ENCODE measurements at places on chromosomes 4 and X.

DNA sequence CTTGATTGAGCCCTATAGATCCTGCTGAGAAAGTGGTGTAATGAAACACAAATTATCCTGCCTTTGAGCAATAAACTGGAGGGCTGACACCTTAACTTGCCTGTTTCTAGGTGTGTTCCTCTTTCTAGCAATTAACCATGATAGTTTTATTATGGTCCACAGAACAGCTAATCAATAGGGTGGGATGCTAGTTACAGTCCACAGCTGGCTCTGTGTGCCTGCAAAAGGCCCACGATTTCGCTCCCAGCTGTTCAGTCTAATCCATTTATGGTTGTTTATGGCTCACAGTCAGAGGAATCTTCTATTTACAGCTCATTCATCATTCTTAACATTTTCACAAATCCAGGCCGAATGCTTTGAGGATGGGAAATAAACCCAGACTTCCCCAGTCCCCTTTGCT lies 674.9 kb downstream of the SMARCA1 start:
- DNase-seq = no peak

DNA sequence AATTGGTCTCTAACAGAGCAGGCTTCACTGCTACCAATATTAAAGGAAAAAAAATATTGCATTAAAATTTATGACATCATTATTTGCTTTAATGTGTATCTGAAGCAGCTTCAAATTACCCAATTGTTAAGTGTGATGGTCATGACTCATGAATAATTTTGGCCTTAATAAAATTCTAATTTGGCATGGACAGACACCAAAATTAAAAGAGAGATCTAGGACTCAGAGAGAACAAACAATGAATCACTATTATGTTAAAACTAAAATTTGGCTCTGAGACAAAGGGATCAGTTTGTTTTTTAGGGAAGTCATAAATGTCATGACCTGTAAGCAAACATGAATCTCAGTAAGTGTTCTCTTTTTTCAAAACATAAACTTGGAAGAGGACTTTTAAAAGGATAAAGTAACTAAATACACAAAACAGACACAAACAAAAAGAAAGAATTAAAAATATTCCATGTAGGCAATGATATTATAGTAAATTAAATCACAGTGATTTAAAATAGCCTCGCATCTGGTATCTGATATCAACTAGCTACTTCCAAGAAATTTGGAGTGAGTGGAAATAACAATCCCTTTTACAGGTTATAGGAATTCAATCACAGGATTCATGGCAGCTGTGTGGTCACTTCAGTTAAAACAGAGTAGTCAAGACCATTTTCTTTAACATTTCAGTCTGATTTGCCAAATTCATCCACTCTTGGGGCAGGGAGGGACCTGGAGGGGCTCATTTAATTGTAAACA lies 11.6 kb downstream of the VEGFC start:
- DNase-seq = no peak

DNA sequence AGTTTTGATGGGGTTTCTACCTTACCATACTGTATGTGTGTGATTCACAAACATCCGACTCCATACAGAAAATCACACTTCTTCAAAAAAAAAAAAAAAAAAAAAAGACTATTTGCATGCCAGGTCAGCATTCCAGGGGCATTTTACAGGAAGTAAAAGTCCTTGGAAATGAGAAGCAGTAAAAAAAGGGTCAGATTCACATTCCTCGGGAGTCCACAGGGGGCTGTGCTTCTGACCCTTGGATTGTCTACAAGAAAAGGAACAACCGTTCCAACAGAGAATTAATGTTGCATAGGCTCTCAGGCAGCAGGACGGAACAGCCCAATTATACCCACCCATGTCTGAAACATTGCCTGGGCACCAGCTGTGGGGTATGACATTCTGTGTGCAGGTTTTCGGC lies 290.3 kb downstream of the LDB2 start:
- no peak for DNase-seq

GRCh38 chr4:157582141-157582540 lies 361.6 kb downstream of the GRIA2 start:
- DNase-seq = no peak

DNA sequence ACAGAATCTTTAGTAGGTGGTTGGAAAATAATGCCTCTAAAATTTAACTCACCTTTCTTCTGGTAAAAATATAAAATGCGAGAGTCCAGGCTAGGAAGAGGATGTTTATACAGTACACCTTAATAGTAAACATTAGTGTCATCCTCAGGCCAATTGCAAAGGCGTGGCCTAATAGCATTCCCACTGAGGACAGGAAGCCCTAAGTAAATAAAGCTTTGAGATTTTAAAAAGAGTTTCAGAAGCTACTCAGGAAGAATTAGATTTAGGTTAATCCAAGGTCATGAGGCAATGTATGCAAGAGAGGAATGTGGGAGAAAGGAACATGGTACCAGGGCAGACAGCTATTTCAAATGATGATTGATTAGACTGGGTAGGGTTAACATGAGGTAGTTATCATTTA lies 49.5 kb downstream of the RPGR start:
- no peak for DNase-seq

DNA sequence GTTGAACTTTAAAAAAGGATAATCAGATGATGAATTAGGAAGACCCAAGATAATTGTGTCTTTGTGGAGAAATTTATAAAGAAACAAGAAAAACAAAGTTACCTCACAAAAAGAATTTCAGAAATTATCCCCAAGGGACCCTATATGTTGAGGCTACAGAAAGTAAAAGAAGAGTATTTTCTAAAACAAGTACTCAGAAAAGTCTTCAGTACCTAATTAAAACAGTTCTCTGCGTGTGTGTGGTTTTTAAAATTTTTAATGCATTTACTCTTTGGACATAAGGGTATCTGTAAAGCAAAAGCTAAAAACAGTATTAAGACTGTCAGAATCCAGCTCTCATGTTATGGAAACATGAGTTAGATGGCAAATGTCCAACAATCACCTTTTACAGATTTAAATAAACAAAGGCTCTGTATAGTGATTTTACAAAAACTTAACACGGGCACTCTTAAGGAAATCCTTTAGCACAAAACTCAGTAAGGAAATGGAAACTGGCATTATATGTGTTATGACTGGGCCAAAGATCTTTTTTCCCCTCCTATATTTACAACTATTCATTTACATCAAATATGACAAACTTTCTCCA lies 187.5 kb downstream of the NSUN7 start:
- no peak for DNase-seq

DNA sequence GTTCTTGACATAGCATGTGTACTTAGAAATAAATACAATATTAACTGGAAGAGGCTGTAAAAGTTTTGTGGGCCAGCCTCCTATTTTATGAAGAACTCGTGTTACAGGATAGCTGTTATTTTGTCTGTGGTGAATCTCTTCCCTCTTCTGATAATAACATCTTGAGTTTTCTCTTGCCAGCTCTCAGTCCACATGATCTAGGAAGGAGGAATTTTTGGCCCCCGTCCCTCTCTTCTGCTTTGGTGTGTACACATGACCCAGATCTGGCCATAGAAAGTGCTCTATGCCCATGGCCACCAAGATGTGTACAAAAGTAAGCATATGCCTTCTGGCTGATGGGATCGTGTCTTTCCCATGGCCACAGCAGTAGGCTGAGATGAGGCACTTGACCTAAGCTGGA lies 108.0 kb upstream of the LEF1 start:
- DNase-seq = no peak

DNA sequence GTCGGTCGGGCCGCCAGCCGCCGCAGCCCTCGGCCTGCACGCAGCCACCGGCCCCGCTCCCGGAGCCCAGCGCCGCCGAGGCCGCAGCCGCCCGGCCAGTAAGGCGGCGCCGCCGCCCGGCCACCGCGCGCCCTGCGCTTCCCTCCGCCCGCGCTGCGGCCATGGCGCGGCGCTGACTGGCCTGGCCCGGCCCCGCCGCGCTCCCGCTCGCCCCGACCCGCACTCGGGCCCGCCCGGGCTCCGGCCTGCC lies 213 bp downstream of the NFKB1 start:
- no peak for DNase-seq

DNA sequence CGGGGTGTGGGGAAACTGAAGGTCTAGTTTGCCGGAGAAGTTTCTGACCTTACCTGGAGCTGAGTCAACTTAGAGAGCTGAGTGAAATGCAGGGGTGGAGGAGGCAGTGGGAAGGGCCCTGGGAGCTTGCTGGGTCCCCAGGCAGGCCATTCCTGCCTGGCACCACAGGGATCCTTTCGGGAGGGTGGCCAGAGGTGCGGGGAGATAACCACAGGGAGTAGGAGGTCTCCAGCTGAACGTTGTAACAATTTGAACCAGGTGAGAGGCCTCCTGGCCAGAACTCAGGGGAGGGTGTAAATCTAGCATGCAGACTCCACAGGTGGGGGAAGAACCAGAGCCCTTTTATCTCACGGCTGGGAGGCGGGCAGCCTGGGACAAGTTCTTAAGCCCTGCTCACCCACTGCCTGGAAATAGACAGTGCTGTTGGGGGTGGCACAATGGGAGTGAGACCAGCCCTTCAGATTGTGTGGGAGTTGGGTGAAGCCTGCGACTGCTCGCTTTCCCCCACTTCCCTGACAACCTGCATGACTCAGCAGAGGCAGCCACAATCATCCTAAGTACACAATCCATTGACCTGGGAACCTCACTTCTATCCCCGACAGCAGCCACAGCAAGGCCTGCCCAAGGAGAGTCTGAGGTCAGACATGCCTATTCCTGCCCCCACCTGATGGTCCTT lies 247.4 kb downstream of the ADGRA3 start:
- DNase-seq = no peak

DNA sequence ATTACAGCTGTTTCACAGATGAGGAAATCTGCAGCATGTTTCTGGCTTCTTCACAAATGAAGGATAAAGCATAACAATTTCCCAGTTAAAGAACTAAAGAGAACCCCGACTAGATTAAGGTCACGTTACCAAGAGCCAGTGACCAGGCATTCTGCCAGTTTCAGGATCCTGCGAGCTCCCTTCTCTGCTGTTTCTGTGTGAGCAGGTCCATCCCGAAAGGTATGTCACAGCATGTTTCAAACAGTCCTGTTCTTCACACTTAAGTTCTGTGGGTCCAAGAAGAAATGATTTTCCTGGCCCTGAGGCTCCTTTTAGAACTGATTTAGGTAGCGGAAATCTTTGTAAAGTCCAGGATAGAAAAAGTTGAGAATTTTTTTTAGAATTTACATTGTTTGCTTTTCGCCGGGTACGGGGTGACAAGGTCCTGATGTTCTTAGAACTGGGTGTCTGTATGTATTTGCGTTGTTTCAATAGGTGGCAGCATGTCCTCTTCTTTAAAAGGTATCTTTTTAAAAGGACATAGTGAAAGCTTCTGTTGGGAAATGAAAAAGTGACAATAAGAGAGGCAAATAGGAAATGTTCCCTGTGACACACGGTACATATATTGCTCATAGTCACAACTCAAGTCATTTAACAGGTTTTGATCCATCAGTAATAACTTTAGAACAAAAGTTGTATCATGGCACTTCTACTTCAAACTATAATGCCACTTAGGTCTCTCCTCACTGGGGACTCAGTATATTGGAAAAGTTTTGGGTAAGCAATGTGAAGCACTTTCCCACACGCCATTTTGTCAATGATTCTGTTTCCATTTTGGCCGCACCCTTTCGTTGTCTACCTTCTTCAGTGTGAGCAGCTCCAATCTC lies 18.4 kb downstream of the IL21 start:
- DNase-seq = no peak

DNA sequence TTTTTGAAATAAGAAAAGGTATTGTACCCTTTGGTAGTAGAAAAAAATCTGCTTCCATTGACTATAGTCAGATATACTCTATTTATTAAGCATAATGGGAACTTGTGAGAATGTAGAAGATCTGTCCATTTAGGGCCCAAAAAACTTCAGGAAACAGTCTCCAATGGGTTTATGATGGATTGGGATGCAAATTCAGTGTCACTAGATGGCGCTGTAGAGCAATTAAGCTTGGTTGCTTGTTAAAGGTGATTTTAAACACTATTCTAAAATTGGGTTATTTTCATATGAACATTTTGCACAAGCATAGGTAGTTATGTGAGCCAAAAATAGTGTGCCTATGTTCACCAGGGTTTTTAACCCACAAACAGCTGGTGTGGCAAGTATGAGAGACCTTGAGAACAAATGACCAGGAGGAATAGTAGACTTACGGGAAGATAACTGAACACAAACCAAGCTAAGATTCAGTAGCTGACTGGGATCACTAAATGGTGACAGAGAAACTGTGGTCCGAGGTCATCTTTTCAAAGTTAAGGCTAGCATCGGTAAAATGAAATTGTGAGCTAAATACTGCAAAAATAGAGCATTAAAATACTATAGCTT lies 80.3 kb upstream of the LSM6 start:
- peak; percentile 31 for DNase-seq

DNA sequence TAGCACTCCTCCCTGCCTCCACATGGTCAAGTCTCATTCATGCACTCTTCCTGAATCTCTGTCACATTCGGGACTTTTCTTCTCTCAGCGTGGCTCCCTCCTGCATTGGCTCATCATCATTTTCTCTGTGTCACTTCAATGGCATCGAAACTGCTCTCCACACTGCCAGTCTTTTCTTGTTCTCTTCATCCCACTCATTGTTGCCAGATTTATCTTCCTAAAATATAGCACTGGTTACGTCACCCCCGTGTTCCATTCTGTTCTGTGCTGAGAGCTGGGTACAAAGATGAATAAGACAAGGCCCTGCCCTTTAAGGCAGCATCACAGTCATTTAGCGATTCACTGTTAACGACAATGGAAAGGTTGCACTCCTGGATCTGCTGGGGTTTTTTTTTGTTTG lies 174.4 kb upstream of the TBC1D9 start:
- DNase-seq = no peak

DNA sequence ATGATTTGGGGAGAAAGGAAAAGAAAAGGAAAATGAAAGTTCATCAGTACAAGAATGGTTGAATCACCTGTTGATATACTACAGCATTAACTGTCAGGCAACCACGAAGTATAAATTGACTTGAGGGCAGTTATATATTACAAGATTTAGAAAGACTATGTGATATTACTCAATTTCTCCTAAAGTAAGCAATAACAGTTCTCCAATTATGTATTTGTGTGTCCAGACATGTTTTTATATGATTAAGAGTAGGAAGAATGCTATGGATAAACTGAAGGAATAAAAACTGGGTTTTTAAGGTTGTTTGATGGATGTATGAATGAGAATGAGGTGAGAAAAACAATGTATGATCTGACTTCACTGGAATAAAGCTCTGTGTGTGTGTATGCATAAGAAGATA lies 2234.4 kb downstream of the ARAP2 start:
- no peak for DNase-seq

- DNase-seq = no peak
Observed at GRCh38 chr4:111499706-111500105, 645.5 kb upstream of the FAM241A start.

DNA sequence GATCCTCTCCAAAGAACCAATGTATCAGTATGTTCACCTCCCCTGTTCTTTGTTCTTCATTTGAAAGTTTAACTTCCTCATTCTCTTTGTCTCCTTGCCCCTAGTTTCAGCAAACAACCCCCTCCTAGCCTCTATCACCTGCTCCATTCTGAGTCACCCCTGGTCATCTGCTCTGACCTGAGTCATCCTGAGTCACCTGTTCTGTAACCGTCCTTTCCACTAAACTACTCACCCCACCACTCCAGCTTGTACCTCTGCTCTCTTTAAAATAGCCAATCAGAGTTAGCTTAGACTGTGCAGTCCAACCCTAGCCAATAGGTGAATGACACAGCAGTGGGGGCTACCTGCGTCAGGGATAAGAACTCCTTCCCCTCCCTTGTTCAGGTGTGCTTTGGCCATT lies 249.8 kb upstream of the AADAT start:
- no peak for DNase-seq

GRCh38 chr4:55808186-55808585 lies 11.4 kb upstream of the EXOC1L start:
- DNase-seq = no peak
